PC-9 (cell line): ENCODE measurements at places on chromosomes 2 and 18. TPM values are rescaled to one million over a fixed set of nuclear protein-coding genes. Genes with fewer than 3 reads are reported as not detected.

GRCh38 chr2:236341721-236342120 lies 77.5 kb upstream of the ASB18 start:
- H3K36me3 ChIP-seq: no peaks in the 10 kb centered on the region
- H3K27ac ChIP-seq: no peak overlapping the region
- H3K4me3 ChIP-seq: no peak overlapping the region
- peaks cover 85% of the 10 kb centered on the region for H3K27me3 ChIP-seq
- no peak for DNase-seq

The LOXHD1 gene
- total RNA-seq: not detected in 2 replicates

DNA sequence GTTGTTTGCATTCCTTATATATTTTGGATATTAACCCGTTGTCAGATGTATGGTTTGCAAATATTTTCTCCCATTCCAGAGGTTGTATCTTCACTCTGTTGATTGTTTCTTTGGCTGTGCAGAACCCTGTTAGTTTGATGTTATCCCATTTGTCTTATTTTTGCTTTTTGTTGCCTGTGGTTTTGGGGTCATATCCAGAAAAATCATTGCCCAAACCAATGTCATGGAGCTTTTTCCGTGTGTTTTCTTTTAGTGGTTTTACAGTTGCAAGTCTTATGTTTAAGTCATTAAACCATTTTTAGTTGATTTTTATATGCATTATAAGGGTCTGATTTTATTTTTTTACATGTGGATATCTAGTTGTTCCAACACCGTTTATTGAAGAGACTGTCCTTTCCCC lies 35.8 kb downstream of the PPIG start:
- no peak for DNase-seq
- no peaks in the 10 kb centered on the region for H3K36me3 ChIP-seq
- H3K27me3 ChIP-seq: no peaks in the 10 kb centered on the region
- H3K4me1 ChIP-seq: no peaks in the 10 kb centered on the region

The CPLX4 gene
- total RNA-seq: not detected in 2 replicates

DNA sequence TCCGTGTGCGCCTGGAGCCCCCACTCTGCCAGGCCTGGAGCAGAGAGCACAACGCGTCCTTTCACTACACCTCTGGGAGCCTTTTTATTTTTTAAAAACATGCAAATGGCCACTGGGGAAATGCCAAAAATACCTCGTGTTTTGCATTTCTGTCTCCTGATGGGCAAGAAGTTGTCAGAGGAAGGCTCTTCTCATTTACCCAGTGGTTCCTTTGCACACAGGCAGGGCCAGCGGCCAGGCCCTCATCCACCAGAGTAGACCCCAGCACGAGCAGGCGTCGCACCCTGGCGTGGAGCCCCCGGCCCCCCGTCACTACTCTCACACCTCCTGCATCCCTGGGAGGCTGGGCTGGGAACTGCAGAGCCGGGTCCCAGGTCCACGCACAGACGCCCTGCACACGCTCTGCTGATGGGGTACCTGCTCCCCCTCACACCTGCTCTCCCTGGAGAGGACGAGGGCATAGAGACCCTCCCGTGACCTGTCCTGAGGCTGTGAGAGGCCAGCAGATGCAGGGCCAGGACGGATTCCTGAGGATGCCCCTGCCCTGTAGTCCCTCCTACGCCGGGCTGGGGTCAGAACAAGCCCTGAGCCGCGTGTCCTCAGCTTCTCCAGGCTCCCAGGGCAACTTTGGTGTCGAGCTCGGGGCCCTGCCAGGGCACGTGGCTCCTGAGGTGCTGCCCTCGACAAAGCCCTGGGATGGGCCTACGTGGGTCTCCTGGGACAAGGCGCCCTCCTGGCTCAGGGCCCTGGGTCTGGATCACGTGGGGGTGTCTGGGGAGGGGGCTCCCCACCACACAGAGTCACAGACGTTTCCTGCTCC lies 65.0 kb downstream of the NFATC1 start:
- no peaks in the 10 kb centered on the region for H3K36me3 ChIP-seq
- no peak overlapping the region for H3K4me3 ChIP-seq
- no peak overlapping the region for H3K27ac ChIP-seq
- H3K27me3 ChIP-seq: 0 out of 2 replicates have a peak, but pooled peaks cover 5% of the 10 kb centered on the region
- no peak for DNase-seq

The ZNF2 gene
- total RNA-seq: 2.9 and 4.9 TPM in 2 replicates

DNA sequence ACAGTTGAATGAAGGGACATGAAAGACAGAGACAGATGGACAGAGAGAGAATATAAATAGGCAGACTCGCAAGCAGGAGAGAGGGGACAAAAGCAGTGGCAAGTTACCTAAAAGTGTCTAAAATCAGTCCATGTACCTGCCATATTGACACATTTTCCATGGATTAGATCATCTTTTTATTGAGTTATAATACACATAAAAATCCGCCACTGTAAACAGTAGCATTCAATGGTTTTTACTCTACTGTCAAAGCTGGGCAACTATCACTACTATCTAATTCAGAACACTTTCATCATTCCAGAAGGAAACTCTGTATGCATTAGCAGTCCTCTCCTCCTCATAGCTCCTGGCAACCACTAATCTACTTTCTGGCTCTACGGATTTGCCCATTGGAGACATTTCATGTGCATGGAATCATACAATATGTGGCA lies 10.1 kb downstream of the CFAP210 start:
- no peak overlapping the region for H3K27ac ChIP-seq
- no peak for DNase-seq
- H3K4me1 ChIP-seq: no peaks in the 10 kb centered on the region
- H3K4me3 ChIP-seq: no peak overlapping the region

DNA sequence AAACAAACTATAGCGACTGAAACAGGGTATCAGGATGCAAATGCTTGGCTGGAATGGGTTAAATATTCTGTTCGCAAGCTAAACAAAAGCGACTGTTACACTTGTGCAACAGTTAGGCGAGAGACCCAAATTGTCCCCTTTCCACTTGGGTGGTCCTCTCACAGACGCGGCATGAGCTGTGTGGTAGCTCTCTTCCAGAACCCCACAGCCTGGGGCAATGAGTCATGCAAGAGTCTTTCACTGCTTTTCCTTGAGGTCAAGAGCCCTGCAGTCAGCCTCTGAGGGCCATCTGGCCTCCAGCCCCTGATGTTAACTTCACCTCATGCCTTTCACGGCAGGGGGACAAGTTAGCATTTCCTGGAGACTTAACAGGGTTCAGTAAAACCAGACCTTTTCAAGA lies 25.7 kb downstream of the SULT1C4 start:
- no peak overlapping the region for H3K27ac ChIP-seq
- no peaks in the 10 kb centered on the region for H3K27me3 ChIP-seq

The THSD7B gene
- not detected in 2 replicates for total RNA-seq

The TCF23 gene
- total RNA-seq: not detected in 2 replicates

GRCh38 chr2:36869606-36870005 lies 96.7 kb downstream of the STRN start:
- no peaks in the 10 kb centered on the region for H3K27me3 ChIP-seq
- H3K27ac ChIP-seq: no peak overlapping the region
- H3K4me3 ChIP-seq: no peak overlapping the region
- DNase-seq: no peak
- H3K36me3 ChIP-seq: peaks cover 30% of the 10 kb centered on the region

DNA sequence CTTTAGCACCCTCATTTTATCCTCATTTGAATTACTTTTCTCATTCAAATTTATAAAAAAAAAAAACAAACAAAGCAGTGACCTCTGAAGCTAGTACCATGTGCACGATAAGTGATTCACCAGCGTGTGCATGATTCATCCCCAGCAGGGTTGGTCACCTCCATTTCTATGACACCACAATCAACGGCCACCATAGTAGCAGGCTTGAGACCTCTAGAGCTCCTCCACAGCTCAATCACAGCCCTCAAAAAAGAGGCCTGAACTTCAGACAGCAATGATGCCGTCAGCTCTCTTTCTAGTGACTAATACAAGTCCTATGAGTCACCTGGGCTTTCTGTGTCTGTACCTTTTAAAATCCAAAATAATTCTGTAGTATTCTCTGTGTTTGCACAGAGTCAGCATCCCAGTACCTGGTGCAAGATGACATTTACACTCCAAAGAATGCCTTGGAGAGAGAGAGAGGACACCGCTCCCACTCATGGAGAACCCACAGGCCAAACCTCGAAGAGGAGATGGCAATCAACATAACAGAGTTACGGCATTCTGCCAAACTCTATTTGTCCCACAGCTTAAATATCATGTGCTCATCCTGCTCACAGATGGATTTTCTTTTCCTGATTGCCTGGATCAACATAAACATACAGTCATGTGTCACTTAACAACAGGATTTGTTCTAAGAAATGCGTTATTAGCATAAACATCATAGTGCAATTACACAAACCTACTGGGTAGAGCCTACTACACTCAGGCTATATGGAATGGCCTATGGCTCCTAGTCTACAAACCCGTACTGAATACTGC lies 58.7 kb downstream of the L3MBTL4 start:
- H3K27me3 ChIP-seq: no peaks in the 10 kb centered on the region
- H3K4me1 ChIP-seq: no peaks in the 10 kb centered on the region
- H3K27ac ChIP-seq: no peak overlapping the region

- H3K27ac ChIP-seq: no peak overlapping the region
- H3K36me3 ChIP-seq: no peaks in the 10 kb centered on the region
- no peak for DNase-seq
- no peaks in the 10 kb centered on the region for H3K27me3 ChIP-seq
Measured at GRCh38 chr2:3264010-3264744, 113.4 kb downstream of the EIPR1 start.

DNA sequence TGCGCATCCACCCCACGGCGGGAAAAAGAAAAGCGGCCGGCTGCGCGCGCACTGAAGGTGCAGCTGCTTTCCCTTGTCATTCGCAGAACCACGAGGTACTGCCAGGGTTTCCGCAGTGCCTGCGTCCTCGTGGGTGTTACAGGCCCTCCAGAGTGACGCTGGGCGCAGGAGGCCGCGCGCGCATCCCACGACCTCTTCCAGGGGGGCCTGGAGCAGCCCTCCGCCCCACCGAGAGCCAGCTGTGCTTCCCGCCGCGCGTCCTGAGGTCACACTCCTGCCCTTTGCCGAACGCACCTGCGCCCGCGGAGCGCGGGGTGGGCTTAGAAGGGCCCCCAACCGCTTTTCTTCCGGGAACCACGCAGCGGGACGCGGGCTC lies 378 bp upstream of the IAH1 start:
- DNase-seq: no peak
- peaks cover 11% of the 10 kb centered on the region for H3K4me1 ChIP-seq
- peaks cover 9% of the 10 kb centered on the region; the same call in 1 of the 2 replicates for H3K36me3 ChIP-seq
- no peak overlapping the region for H3K27ac ChIP-seq
- H3K4me3 ChIP-seq: peak overlapping the region; percentile 81; the same call in 1 of the 2 replicates

The CNGA3 gene
- not detected in 2 replicates for total RNA-seq

The RAD51AP2 gene
- total RNA-seq: not detected in 2 replicates

DNA sequence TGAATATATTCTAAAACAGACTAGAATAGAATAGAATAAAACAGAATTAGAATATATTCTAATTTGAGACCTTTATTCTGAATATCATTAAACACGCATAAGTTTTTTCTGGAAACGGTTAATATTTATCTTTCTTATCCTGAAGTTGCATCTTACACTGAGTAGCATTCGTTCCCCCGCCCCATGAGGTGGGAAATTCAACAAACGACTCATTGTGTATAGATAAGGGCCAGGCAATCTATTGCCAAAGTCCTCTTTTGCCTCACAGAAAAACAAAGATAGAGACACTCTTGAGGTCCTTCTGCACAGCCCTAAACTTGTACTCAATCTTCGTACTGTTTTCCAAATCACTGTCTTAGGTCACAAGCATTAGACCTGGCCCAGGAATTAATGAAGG lies 98.1 kb downstream of the COL6A3 start:
- H3K27ac ChIP-seq: no peak overlapping the region
- no peaks in the 10 kb centered on the region for H3K36me3 ChIP-seq
- no peak for DNase-seq
- no peak overlapping the region for H3K4me3 ChIP-seq

The ALPG gene
- 0.76 and 1.2 TPM in 2 replicates for total RNA-seq

DNA sequence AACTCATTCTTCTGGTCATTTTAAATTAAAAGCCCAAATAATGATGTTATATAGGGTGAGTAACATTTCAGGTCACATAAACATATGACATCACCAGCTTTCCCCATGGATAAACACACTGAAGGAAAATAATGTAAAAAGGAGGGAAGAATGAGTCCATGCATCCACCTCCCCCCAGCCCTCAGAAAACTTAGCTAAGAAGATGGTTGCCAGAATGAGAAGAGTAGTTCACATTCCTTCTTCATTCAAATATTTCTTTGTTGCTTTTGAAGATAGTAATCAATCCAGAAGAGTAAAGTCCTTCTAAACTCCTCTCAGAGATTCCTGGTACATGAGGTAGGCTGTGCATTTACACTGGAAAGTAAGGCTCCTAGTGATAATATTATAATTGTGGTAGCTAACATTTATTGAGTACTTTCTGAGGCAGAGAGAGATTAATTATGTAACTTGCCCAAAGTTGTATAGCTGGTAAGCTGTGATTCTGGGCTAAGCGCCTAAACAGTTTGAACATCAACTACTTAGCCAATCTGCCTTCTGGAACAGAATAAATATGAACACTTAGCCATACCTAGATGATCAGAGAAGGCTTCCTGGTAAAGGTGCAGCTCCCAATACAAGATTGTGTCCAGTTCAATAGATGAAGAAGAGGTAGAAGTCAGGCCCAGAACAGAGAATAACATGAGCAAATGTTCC lies 256.7 kb upstream of the FN1 start:
- peak overlapping the region; percentile 53; the same call in 1 of the 2 replicates for H3K27ac ChIP-seq
- H3K4me3 ChIP-seq: no peak overlapping the region
- H3K36me3 ChIP-seq: no peaks in the 10 kb centered on the region
- H3K27me3 ChIP-seq: no peaks in the 10 kb centered on the region

GRCh38 chr2:145332210-145332898 lies 812.4 kb upstream of the ZEB2 start:
- no peaks in the 10 kb centered on the region for H3K4me1 ChIP-seq
- no peak overlapping the region for H3K4me3 ChIP-seq
- no peaks in the 10 kb centered on the region for H3K36me3 ChIP-seq
- no peak overlapping the region for H3K27ac ChIP-seq

The RAB27B gene
- 9.9 and 12.7 TPM in 2 replicates for total RNA-seq

- H3K4me1 ChIP-seq: no peaks in the 10 kb centered on the region
- no peaks in the 10 kb centered on the region for H3K36me3 ChIP-seq
- H3K27ac ChIP-seq: no peak overlapping the region
- H3K27me3 ChIP-seq: peaks cover 14% of the 10 kb centered on the region; the same call in 1 of the 2 replicates
Measured at GRCh38 chr18:52484977-52485376, 145.0 kb downstream of the DCC start.

DNA sequence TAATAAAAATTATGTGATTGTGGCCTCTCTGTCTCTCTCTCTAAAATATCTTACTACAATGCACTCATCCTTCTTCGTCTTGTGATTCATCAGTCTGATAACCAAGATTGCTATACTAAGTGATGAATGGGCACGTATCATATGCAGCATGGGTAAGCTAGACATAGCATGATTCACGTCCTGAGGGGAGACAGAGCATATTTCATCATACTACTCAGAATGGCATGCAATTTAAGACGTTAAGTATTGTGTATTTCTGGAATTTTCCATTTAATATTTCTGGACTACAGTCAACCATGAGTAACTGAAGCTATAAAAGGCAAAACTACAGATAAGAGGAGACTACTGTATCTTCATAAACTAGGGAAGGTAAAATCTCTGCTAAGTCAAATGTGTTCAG lies 97.0 kb upstream of the CD226 start:
- H3K4me1 ChIP-seq: no peaks in the 10 kb centered on the region
- no peak overlapping the region for H3K4me3 ChIP-seq
- peak overlapping the region; percentile 14; the same call in 1 of the 2 replicates for H3K27ac ChIP-seq

- no peak for DNase-seq
- H3K27me3 ChIP-seq: no peaks in the 10 kb centered on the region
- H3K27ac ChIP-seq: no peak overlapping the region
- H3K4me3 ChIP-seq: no peak overlapping the region
- H3K4me1 ChIP-seq: no peaks in the 10 kb centered on the region
Measured at GRCh38 chr18:24776019-24776418, 315.6 kb downstream of the HRH4 start.

GRCh38 chr2:62110415-62111025 lies 85.4 kb upstream of the B3GNT2 start:
- H3K36me3 ChIP-seq: no peaks in the 10 kb centered on the region
- H3K4me3 ChIP-seq: no peak overlapping the region
- H3K4me1 ChIP-seq: no peaks in the 10 kb centered on the region
- H3K27ac ChIP-seq: no peak overlapping the region
